Fibroblast of skin of left quadriceps (primary cell): ENCODE measurements at places on chromosomes 12 and 14.
A peak's percentile ranks its signal among the peaks of the same experiment; 100 is the strongest.

DNA sequence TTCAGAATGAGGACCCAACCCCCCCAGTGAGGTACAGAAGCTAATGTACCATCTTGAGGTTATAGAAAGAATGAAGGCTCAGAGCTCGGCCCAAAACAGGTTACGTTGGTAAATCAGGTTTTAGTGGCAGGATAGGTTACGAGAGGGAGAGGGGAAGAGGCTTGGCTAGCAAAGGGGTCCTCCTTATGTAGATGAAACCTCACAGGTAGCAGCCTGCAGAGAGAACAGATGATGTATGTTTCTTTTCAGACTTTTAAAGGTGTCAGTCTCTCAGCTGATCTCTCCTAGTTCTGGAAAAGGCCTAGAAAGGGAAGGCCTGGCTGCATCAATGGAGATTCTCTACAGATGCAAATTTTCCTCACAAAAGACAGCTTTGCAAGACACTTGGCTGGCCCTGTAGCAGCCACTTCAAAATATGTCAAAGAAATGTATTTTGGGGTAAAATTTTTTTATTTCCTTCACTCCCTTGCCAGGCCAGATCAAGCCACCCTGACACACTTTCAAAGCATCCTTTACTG, 71.7 kb upstream of the CPSF6 start:
- DNase-seq: no peak

DNA sequence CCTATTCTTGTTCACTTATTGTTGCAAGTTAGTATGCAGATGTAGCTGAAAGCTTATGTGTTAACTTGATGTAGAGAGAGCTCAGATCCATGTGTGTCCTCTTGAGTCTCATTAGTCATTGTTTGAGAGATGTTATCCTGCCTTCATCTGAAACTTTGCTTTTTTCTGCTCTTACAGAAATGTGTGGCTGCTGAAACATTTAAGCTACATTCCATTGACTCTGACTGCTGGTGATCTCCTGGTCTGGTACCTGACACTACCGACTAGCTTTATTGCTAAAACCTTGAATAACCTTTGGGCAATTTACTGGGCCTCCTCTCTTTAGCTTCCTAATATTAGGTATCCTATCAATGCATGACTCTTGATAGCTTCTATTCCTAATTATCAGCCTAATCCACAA, 705.6 kb upstream of the FOXG1 start:
- DNase-seq: no peak

DNA sequence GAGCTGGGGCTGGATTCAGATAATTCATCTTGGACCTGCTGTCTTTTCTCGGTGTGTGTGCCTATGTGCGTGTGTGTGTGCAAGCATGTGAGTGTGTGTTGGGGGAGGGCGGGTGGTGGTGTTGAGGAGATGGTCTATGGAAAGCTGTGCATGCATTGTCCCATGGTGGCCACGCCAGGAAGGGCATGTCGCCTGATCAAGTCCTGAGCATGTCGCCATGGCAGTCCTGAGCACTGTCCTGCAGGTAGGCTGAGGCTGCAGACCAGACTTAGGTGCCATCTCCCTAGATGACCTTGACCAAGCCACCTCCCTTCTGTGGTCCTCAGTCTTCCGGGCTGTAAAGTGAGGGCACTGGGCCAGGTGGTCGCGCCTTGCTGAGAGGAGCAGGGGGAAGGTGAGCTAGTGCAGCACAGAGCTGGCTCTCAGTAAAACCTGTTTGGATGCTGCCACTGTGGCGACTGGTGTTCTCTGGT, 81.4 kb downstream of the PAPOLA start:
- no peak for DNase-seq

DNA sequence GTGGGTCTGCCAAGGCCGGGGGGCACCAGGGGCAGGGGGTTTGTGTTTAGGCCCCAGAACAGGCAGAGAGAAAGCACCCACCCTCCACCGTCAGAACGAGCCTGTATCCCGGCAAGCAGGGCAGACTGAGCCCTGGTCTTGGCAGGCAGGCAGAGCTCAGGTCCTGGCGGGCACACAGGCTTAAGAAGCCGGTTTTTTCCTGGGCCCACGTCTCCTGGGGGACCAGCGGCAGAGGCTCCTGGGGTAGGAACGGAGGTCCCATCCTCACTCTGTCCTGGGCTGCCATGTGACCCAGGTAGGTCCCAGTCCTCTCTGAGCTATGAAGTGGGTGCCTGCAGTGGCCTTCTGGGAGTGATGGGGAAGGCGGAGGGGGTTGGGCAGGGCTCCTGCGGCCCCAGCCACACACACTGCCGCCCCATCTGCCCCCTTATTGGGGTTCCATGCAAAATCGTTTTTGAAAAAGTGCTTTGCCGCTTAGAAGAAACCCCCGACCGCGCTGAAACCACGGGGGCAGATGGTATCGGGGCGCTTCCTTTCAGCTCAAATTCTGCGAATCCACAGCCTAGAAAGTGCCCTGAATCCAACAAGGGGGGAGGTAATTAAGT, 24.2 kb downstream of the SH2B3 start:
- no peak for DNase-seq

DNA sequence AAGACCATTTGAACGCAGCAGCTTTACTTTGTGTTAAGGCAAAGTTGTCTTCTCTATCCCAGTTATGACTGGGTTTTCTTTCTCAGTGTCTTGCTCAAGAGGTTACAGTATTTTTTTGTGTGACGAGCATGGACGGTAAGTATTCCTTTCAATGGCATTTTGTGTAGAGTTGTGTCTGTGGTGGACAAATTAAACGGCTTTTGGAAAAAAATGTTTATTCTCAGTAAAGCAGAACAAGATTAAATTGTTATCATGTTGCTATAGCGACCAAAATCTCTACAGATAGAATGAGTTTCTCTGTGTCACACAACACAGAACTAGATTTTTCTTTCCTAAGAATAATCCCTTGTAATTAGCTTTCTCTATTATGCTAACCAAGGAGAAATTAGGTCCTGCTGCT, 417.1 kb downstream of the AEBP2 start:
- no peak for DNase-seq

DNA sequence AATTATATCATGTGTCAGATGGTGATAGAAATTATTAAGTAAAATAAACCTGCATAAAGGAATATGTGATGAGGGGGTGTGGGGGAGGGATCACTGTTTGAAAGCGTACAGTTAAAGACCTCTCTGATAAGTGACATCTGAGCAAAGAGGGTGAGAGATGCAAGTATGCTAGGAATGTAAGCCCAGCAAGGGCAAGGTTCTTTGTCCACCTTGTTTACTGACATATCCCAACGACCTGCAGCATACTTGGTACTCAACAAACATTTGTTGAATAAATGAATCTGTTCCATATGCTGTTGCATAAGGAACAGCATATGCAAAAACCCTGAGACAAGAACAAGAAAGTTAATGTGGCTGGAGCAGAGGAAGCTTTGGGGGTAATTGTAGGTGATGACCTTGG, 12.0 kb upstream of the MDM1 start:
- no peak for DNase-seq

GRCh38 chr12:96892104-96892503, 15.0 kb upstream of the NEDD1 start:
- DNase-seq: no peak

DNA sequence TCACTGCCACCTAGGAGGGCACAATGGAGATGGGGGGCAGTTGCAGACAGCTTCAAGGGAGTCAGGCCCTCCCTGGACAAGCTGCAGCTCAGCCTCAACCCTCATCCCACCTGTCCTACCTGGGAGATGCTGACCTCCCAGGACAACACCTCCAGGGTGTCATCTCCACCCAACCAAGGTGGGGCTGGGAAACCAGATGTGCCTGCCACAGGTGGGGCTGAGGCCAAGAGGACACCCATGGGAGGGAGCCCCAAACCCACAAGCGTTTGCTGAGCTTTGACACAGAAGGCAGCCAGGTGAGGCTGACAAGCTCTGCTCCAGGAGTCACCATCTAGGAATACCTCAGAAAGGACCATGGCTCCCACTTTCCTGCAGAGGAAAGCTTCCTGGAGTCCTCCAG, 31.5 kb downstream of the ZFP36L1 start:
- DNase-seq: no peak

- DNase-seq: no peak
Measured at GRCh38 chr14:34403646-34404045, 58.4 kb downstream of the SPTSSA start.

DNA sequence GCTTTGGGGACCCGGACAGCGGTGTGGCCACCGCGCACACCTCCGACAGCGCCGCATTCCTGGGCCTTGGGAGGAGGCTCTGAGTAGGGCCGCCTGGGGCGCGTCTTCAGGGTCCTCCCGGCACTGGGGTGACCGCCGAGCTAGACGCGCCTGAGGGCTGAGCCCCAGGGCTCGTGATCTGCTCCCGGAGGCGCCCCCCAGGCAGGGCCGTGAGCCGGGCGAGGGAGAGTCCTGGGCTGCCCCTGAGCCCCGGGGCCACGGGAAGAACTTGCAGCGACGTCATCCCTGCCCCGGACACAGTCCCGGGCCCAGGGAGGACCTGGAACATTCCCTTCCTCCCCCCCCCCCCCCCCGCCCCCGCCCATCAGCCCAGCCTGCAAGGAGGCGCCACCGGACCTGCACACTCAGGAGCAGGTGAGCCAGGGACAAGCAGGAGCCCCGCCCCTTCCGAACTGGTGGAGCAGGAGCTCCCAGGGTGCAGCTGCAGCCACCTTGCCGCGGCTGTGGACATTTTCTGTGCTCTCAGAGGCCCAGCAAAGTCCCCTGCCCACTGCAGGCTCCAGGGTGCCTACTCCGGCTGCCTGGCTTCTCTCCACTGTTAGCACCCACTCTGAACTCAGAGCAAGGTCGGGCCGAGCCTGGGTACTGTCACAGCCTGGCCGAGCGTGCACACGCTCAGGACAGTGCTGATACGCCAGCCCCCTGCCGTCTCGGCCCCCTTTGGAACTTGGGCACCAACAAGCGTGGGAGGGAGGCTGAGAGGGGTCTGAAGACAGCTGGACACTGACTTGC, 50.7 kb downstream of the A2M start:
- no peak for DNase-seq

DNA sequence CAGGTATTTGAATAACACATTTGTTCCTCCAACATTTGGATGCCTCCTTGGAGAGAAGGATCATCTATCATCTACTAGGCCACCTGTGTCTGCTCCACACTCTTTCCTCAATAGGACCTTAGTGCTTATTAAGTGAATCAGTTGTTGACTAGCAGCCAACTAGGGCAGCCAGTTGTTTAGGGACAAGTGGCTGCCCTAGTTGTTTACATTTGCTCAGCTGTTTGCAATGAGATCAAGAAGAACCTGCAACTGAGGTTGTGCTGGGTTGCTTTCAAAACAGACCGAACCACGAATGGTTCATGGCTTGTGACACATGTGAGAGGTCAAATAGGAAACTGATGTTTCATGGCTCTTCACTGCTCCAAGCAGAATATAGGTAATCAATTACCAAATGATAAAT, 53.8 kb downstream of the TMCC3 start:
- no peak for DNase-seq

GRCh38 chr12:14256121-14256520, 109.4 kb upstream of the ATF7IP start:
- DNase-seq: peak; percentile 9

- no peak for DNase-seq
Measured at GRCh38 chr12:28219827-28220226, 29.6 kb downstream of the CCDC91 start.

- no peak for DNase-seq
Measured at GRCh38 chr12:3275171-3276041, 198.2 kb downstream of the TSPAN9 start.
